MV-4-11 (cell line): ENCODE measurements at places on chromosomes 3 and 15.

DNA sequence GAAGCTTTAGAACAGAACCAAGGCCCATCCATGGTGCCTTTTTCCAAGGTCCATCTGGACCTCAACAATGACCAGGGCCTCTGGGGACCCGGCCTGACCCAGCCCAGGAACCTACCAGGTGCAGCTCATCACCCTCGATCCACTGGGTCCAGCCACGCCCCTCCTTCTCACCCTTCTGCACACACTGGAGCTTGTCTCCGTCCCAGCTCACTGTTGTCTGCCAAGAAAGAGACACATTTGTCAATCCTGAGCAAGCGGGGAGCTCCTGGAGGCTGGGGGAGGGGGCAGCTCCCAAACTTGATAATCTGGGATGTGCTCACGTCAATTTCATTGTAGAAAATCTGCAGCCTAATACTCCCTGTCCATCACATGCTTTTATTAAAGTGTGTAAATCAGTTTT is 21.2 kb downstream of the RBP1 start:
- no peak for DNase-seq

DNA sequence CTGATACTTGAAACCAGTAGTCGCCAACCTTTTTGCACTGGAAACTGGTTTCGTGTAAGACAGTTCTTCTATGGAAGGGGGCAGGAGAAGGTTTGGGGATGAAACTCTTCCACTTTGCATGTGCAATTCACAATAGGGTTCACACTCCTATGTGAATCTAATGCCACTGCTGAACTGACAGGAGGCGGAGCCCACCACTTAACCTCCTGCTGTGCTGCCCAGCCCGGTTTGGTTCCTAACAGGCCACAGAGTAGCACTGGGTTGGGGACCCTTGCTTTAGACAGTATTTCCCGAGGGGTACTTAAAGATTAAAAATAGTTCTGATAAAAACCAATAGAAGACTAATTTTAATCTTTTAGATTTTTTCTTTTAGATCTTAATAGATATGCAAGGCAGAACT is 11.1 kb downstream of the TFG start:
- DNase-seq = no peak

DNA sequence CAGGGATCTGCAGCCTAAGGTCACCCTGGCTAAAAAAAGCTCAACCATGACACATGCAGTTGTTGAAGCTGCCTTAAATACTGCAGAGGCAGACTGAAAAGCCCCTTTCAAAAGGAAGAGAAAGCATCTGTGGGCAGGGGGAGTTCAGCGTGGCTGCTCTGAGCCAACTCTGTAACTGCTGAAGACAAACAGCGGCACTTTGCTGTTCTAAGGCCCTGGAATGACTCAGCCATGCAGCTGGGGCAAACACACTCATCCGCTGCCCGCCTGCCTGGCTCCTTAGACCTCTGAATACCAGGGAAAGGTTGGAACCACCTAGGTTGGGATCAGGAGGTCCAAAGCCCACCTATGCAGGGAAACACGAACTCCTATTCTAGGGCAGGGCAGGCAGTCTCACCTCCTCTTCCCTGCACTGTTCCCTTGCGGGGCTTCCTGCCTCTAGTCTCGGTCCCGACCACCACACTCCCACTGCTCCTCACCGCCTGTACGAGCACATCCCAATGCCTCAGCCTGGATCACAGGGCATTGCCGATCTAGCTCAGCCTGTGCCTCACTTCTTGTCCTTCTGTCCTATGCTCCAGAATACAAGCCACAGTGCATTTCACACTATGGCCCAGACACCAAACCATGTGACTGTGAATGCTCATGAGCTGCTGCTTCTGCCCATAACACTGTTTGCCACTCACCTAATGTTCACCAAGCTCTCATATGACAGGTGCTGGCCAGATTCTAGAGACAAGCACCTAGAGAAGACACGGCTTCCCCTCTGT is 6.6 kb upstream of the MUSTN1 start:
- peak; percentile 75 for DNase-seq

DNA sequence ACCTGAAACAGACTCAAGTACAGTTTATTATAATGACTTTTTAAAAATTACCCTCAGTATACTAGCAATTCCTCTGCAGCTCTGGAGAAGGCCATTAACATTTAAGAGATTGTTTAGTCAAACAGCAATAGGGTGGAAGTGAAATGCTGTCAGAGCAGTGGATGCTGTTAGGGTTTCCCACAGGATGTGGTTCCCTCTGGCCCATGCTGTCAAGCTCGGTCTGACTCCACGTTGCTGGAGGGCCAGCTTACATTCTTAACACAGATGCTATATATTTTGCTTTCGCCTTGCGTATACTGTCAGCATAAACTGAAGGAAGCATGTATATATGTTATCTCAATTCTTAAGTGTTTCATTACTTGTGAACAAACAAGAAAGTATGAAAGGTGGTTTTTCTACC is 231.1 kb upstream of the COL8A1 start:
- DNase-seq = no peak

DNA sequence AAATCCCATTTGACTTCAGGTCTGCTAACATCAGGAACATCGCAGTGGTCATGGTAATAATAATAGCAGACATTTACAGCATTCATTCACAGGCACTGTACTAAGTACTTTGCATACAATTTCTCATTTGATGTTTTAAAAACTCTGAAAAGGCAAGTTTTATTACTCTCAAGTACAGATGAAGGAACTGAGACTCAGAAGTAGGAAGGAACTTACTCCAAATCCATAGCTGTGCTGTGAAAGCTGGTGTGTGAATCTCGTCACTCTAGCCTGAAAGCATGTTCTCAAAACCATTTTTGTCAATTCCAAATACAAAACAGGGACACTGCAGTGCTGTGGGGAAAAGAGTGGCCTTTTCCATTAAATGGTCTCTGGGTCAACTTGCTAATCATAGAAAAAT is 179.9 kb downstream of the FAM43A start:
- peak; percentile 59 for DNase-seq

GRCh38 chr3:53411371-53411770 is 64.0 kb upstream of the DCP1A start:
- DNase-seq = no peak

- DNase-seq = peak; percentile 21
Observed at GRCh38 chr3:183553334-183554026, 2.0 kb downstream of the KLHL6 start.

DNA sequence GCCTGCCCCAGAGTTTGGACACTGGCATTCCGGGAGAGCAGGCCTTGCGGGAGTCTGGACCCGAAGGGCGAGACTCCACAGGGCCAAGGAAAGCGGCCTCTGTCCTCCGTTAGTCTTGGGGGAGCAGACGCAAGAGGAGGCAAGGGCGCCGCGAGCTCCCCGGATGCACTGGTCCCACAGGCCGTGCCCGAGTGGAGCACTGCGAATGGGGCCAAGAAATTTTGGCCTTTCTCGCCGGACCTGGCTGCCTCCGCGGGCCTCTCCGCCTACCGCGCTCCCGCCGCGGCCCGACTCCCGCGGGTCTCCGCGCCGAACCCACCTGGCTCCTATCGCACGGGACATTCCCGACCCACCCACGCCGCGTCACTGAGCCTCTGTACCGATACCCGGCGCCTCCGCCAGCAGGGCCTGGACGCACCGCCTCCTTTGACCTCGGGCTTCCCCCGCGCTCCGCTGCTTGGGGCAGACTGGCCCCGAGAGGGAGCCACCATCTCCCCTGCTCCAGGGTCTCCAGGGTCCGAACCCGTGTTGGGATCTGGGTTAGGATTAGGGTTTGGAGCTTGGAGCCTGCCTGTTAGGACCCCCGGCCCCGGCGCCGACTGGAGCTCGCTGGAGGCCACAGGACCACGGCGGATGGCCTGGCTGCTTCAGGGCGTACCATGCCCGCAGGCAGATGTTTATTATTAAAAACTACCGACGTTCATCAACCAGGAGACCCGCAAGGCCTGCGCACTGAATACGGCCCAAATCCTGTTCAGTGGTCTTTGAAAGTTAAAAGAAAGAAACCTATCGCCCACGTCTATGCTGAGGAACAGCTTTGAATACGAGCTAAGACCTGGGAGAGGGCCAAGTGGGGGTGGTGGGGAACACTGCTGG is 11.7 kb downstream of the SHOX2 start:
- no peak for DNase-seq

- no peak for DNase-seq
Observed at GRCh38 chr15:29435811-29436210, 166.2 kb upstream of the NSMCE3 start.

GRCh38 chr3:66803206-66803605 is 194.9 kb upstream of the KBTBD8 start:
- DNase-seq = no peak

- no peak for DNase-seq
Observed at GRCh38 chr3:124478830-124479229, 251.4 kb upstream of the UMPS start.

DNA sequence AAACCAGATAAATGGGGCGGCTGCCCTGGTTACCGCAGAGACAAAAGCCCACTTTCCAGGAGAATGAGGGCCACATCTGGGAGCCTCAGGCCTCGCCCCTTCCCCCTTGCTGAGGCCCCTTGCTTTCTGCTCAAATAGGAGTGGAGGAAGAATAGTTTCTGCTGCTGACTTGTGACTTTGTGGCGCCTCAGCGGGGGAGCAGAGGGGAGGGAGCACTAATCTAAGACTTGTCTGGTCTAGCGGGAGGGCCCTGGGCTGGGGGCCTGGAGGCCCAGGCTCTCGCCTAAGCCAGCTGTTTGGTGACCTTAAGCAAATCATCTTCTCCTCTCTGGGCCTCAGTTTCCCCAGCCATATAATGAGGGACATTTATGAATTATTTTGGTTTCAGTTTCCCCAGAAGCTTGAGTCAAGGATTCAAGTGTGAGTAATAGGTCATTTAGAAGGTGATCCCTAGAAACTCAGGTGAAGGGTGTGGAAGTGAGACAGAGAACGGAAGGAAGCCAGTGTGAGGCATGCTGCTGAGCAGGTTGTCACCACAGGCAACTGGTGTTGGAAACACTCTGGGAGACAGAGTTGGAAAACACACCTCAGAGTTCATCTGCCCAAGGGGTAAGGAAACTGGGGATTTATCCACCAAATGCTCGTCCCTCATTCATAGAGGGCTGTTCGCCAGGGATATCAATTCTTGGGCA is 25.9 kb upstream of the SMAD3 start:
- no peak for DNase-seq

DNA sequence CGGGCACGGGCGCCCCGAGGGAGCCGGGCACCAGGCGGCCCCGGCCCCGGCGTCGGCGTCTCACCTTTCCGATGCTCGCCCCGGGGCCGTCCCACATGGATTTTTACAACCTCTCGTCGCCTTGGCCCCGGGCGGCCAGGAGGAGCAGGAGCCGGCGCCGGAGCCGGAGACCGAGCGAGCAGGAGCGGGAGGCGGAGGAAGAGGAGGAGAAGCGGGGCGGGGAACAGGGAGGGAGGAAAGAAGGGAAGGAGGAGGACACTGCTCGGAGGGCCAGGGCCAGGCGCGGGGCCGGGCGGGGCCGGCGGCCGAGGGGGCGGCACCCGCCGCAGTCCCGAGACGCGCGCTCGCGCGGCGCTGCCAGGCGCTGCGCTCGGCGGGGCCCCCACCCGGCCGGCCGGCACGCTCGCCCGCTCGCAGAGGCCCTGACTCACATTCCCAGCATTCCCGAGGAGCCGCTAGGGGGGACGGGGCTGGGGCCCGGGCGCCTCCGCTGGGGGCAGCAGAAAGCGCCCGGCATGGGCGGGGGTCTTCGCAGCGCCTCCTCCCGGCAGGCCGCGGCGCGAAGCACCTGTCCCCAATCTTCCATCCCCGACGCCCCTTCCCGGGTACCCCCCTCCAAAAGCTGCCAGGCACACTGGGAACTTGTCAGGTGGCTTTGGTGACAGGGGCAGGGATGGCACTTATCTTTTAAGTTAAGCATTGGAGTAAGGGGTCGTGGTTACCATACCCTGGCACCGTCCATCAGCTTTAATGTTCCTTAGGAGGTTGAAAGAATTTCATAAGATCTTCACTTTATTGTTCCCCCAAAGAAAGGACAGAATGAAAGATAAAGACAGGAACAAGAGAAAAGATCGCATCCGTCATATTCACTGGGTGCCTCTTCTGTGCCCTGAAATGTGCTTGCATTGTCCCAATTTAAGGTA is at the start of gene ERC2:
TSS of gene ERC2 (minus strand) at position 284 of the 923 bp plus-strand sequence.
- DNase-seq = no peak

GRCh38 chr15:31352339-31352751 is 25.7 kb downstream of the KLF13 start:
- DNase-seq = no peak

- DNase-seq = no peak
Observed at GRCh38 chr15:38207621-38208020, 45.0 kb upstream of the SPRED1 start.

- no peak for DNase-seq
Observed at GRCh38 chr3:247916-248315, 51.4 kb downstream of the CHL1 start.

DNA sequence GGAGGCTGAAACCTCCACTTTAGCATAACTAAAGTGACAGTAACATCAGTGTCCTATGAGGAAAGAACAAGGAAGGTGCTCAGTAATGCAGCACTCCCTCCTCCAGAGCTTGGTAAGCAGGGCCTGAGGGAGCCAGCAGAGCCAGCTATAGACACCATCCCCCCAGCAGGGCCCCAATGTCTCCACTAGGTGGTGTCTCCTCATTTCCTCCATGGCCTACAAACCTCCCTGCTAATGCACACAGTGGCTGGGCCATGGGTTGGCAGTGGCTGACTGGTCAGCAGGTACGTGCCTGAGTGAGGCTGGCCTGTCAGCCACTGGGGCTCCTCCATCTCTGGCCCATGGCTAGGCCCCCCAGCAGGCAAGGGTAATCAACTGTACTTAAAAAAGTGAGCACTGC is 13.6 kb downstream of the MRPS25 start:
- DNase-seq = peak; percentile 44

DNA sequence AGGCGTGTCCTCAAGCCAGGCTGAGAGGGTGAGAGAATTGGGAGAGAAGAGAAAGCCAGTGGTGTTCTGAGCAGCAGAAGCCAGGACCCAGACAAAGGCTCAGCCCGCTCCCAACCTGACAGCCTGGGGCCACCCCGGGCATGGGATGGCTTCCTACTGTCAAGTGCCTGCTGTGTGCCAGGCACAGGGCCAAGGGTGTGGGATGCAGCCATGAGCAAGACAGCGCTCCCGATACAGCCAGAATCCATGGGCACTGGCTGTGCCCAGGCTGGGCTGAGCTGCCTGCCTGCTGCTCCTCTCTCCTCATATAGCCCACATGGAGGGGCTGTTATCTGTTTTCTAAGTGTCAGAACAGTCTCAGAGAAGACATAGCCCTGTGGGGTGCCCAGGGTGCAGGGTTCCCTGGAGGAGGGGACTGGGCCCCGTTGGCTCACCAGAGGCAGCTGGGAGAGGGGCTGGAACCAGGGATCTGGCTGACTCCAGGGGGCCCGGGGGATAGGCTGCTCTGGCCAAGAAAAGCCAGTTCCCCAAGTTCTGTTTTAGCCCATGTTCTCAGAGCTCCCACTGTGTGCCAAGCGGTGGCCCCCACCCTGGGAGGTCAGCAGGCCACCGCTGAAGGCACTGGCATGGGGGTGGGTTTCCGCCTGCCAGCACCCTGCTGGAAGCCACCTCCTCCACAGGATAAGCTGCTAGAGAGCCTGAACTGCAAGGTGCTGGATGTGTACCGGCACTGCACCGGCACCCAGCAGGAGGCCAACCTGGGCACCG is 39.0 kb downstream of the CFAP100 start:
- no peak for DNase-seq
